T1000 (cell line): ENCODE measurements at places on chromosomes 3 and 15.

DNA sequence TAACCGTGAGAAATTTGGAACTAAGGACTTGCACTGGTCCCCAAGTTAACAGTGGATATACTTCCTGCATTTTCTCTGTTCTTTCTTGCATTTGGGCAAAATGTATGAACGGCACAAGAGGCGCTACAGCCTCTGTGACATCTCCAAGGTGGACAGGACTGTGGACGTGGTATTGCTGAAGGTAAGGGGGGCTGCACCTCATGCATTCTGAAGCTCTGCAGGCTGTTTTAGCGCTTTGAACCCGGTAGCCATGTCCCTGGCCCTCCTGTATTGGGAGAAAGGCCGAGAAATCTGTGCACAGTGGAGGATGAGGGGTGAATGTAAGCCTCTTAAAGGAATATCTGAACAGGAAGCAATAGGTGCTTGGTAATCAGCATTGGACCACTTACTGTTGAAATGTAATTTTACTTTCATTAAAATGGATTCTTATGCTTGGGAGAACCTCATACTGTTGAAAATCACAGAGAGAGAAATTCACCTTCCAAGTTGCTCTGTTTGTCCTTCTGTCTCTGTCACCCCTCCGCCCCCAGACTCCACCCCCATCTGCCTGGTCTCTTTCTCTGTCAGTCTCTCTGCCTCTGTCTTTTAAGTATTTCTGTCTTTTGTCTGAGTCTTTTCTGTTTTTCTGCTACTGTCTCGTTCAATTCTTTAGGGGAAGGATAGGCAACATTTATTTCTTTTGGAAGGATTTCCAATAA lies 174.6 kb downstream of the KLHL25 start:
- no peak for DNase-seq

GRCh38 chr15:39061952-39062464 lies 497.4 kb upstream of the RASGRP1 start:
- no peak for DNase-seq

DNA sequence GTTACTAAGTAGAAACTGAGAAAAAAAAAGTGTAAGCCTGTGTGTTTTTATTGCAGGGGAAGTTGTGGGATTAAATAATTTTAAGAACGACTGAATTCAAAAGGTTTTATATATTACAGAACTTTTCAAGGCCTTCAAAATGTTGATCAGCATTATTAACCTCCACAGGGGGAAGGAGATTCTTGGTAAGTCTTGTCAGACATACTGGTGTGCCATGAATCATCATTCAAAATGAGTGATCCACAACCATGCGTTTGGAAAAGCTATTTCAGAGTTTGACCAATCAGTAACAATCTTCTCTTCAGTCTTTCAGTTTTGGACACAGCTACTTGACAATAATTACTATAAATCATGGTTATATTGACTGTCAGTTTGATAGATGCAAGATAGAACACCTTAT lies 70.2 kb downstream of the ADAMTS9 start:
- no peak for DNase-seq

GRCh38 chr3:145079436-145079835 lies 1081.5 kb downstream of the PLOD2 start:
- no peak for DNase-seq

DNA sequence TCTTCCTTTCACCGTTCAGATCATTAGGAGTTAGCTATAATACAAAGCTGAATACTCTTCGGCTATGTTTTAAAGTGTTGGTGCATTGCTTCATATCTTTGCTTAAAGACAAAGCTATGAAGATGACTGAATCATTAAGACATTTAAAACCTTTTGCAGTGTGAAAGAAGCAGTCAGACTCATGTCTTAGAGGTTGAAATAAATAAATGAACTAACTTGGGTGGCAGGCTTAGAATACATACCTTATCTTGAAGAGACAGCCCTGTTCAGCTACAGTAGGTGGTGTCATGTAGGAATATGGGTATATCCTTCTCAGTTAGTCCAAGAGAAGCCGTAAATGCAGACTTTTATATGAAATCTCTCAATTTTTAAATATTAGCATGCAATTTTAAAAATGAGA lies 63.4 kb downstream of the OPA1 start:
- DNase-seq = no peak

DNA sequence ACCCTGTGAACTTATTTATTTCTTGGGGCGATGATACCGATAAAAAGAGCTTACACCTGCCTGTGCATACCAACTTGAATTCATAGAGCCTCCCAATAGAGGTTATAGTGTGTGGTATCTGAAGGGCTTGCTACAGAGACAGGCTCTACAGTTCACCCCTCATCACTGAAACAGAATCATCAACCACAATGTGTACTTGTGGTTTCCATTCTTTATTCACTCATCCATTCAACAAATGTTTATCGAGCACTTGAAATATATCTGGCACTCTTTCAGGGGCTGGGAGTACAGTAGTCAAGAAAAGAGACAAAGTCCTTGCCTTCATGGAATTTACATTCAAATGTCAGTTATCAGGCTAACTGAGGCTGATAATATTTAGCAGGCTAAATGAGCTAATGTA lies 134.4 kb upstream of the SKOR1 start:
- no peak for DNase-seq

DNA sequence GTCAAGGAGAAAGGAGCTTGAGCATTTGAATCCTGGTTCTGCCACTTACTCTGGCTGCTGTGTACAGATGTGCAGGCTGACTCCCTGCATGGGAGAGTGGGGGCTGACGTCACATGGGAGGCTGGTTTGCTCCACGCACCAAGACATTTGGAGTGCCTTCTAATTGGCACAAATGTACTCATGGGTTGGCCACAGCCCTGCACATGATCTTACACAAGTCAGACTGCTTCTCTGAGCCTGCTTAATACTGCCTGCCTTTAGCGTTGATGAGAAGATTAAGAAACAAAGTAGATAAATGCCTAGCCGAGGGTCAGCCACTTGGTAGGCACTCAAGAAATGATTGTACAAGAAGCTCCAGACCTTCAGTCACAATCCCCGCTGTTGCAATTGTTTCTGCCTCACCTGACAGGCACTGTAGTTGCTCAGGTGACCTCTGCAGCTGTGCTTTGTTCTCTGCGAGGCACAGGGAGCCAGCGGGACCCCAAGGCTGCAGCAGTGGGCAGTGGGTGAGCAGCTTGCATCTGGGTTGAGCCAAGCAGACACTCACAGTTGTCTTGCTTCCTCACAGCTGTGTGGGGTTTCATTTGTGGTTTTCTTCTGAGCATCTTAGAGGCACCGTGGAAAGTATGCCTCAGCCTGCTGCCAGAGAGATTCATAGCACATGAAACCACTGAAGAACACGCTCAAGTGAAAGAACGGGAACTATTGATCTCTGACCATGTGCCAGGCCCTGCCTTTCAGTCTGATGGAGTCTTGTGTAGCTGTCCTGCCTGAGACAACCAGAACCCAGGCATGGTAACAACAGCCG lies 33.1 kb downstream of the GRK7 start:
- no peak for DNase-seq

DNA sequence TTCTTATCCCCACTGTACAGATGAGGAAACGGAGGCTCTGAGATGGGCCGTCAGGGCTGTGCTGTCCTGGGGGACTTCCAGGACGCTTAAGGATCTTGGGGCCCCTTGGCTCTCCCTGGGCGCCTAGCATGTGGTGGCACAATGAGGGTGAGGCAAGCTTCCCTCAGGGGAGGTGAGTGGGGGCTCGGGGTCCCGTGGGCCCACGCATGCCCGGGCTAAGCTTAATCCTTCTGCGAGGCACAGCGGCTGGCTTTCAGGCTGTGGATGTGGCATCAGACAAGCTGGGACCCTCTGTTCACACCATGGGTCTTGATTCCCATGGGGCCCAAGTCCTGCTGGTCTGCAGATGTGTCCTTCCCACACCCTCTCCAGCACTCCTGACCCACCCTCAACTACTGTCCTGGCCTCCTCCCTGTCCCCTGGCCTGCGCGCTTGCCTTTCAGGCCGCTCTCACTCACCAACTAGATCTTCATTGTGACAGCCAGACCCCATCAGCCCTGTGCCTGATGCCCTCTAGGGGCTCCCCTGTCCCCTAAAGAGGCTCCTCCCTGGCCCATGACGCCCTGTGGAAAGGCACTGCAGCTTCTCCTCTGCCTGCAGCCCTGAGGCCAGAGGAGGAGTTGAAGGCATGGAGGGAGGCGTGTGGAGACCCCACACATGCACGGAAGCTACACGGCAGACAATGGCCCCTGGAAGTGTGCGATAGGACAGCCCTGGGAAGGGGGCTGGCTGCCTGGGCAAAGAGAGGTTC lies 11.3 kb downstream of the DUSP7 start:
- no peak for DNase-seq

DNA sequence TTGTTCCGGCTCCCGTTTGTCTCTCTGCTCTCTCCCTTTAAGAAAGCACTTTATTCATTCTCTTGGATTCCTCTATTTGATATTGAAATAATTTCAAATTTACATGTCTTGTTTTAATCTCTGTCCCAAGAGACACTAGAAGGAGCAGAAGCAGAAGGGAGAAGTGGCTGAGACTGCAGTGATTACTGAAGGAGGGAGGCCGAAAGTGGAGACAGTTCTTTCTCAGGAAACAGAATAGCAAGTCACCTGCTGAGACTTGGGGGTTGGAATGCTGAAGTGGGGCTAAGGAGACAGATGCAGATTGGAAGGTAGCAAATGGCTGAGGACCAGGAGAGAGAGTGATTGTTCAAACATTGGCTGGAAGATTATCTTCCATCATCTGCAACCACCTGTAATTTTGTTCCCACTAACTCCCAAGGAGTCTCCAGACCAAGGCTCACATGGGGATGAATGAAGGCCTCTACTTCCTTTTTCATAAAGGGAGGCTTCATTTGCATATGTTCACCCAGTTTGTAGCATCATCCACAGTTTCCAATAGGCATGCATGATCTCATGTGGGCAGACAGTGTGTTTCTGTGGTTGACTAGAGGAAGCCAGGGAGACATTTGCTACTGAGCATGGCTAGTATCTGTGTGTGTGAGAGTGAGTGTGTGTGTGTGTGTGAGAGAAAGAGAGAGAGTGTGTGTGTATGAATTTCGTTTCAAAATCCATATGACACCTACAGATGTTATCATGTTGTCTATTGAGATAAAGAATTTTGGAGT lies 24.0 kb downstream of the LTF start:
- no peak for DNase-seq

- DNase-seq = no peak
Measured at GRCh38 chr3:126896067-126896441, 86.9 kb upstream of the PLXNA1 start.

DNA sequence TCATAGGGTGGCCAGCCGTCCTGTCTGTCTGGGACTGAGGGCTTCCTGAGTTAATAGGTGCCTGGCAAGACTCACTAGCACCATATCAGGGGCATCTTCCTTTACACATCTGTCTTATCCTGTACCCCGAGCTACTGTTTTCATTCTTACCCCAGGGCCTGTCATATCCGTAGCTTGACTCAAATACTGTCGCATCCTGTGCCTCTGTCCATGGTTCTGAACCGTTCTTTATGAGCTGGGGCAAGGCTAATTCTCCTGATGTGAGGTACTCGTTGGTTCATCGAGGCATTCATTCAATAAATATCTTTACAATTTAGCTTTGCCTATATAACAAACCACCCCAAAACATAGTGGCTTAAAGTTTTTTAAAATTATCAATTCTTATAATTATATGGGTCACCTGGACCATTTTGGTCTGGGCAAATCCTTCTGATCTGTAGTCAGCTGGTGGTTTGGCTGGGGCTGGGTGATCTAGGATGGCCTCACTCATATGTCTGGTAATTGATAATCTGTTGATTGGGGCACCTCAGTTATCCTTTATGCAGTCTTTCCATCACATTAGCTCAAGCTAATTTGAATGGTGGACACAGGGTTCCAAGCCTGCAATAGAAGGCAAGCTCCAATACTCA lies 121.2 kb downstream of the TLE3 start:
- DNase-seq = peak; percentile 17

DNA sequence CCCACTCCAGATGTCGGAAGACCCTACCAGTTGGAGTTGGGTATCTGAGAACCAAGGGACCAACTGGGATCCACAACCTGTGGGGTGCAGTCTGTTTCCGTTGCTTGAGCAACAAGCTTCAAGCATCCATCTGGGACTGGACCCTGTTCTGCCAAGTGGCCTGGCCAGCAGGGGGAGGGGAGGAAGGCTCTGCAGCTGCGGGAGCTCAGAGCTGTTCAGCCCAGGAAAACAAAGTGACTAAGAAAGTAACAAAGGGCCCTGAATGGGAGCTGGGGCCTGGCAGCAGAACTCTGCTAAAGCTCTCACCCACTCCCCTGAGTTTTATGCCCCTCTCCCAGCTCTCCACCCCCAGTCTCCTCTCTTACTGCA lies 2.7 kb downstream of the TYRO3 start:
- no peak for DNase-seq

DNA sequence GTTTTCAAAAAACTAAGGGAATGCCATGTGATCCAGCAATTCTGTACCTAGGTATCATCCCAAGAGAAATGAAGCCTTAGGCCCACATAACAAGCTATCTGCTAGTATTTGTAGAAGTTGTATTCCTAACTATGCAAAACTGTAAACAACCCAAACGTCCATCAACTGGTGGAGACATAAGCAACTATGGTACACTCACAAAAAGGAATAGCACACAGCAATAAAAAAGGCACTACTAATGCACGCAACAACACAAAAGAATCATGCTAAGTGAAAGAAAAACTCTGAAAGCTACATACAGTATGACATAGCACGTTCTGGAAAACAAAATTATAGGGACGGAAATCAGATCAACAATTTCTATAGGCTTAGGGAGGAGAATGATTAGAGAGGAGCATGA lies 15.3 kb downstream of the USP50 start:
- no peak for DNase-seq

DNA sequence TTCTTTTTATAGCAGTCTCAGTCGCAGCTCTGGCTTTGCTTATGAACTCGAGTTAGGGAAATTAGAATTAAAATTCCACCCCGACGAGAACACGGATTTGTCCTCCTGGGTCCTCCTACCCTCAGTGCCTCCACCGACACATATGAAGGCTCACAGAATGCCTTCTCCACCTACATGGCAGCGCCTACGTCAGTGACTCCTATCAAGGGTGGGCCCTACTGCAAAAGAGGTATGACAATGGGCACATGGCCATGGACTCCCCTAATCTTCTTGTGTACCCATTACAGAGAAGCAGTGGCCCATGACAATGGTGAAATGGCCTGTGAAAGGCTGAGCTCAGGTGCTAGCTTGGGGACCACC lies 173.0 kb upstream of the TLE3 start:
- DNase-seq = no peak

GRCh38 chr3:112774293-112774926 lies 72.3 kb downstream of the CD200R1L start:
- no peak for DNase-seq

DNA sequence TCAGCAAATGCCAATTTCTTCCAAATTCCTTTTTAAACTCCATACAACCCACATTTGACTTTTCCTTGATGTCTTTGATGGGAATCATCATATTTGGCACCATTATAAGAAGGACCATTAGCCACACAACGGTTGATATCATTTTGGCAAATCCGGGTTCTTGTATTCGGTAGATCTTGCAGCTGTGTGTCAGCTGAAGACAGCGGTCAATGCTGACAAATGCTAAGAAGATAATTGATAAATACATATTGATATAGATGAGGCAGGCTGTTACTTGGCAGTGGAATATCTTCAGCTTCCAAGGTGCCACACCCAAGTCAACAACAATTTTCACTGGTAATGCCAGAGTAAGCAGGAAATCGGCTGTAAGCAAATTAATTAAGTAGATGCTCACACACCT lies 4.2 kb downstream of the GPR171 start:
- no peak for DNase-seq

- no peak for DNase-seq
Measured at GRCh38 chr15:99447497-99448371, 118.0 kb upstream of the MEF2A start.
